ENCODE measurements at places on chromosomes 4 and X.
A peak's percentile ranks its signal among the peaks of the same experiment; 100 is the strongest.

GRCh38 chr4:15003891-15004738 lies 1.8 kb downstream of the CPEB2 start:
- peak; percentile 58 for DNase-seq

GRCh38 chr4:16119981-16120380 lies 36.2 kb upstream of the PROM1 start:
- no peak for DNase-seq

- peak; percentile 71 for DNase-seq
Measured at GRCh38 chrX:150575419-150575814, 7.0 kb downstream of the MTM1 start.

GRCh38 chrX:110265661-110266060 lies 52.2 kb downstream of the AMMECR1 start:
- DNase-seq, result no peak

DNA sequence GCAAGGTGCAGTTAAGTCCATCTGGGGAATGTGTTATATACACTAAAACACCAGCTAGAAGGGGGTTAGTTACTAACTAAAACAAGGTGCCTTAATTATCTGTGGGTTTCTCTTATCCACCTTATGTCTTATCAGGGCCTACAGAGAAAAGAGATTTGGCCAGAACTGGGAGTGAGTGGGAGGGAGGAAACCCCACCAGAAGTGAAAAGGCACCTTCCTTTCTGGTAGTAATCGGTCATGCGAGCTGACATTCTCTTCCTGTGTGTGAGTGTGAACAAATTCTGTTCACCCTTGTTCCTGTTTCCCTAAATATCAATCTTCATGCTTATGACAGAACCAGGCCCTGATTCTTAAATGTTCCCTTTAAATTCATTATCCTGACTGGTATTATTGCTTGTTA lies 43.5 kb downstream of the SRPX2 start:
- DNase-seq, result peak; percentile 7

- no peak for DNase-seq
Measured at GRCh38 chr4:53371843-53372521, 5.5 kb upstream of the FIP1L1 start.

DNA sequence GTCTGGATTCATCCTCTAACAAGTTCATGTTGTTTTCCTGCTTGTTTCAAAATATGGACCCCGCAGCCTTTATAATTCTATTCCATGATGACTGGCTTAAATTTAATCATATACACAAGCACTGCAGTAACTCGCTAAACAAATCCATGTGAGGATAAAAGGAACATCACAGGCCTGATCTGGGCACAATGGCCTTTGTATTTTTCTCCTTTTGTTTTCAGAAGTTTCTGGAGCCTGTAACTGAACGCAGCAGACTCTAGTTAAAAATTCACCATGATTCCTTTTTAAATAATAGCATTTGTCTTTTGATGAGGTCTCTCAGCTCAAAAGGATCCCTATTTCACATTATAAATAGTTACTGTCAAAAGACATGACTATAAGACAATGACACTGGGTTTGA lies 30.2 kb upstream of the TMEM184C start:
- DNase-seq, result no peak

DNA sequence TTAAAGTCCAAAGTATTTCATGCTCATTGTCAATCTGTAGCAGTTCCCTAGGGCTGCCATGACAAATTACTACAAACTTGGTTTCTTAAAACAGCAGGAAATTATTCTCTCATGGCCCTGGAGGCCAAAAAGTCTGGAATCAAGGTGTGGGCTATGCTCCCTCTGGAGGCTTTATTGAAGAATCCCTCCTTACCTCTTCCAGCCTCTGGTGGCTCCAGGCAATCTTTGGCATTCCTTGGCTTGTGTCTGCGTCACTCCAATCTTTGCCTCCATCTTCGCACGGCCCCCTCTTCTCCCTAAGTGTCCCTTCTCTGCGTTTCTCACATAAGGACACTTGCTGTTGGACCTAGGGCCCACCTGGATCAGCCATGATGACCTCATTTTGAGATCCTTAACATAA lies 170.4 kb downstream of the SMIM20 start:
- no peak for DNase-seq

Data from stimulated activated CD4-positive, alpha-beta T cell treated with anti-CD3 and anti-CD28 coated beads, Interleukin-15, amount 100 ng/mL, for 24 hours (primary cell).